ENCODE measurements at places on chromosomes 6 and 20.

GRCh38 chr6:133978896-133979240 is 25.8 kb downstream of the TBPL1 start:
- no peak for DNase-seq

DNA sequence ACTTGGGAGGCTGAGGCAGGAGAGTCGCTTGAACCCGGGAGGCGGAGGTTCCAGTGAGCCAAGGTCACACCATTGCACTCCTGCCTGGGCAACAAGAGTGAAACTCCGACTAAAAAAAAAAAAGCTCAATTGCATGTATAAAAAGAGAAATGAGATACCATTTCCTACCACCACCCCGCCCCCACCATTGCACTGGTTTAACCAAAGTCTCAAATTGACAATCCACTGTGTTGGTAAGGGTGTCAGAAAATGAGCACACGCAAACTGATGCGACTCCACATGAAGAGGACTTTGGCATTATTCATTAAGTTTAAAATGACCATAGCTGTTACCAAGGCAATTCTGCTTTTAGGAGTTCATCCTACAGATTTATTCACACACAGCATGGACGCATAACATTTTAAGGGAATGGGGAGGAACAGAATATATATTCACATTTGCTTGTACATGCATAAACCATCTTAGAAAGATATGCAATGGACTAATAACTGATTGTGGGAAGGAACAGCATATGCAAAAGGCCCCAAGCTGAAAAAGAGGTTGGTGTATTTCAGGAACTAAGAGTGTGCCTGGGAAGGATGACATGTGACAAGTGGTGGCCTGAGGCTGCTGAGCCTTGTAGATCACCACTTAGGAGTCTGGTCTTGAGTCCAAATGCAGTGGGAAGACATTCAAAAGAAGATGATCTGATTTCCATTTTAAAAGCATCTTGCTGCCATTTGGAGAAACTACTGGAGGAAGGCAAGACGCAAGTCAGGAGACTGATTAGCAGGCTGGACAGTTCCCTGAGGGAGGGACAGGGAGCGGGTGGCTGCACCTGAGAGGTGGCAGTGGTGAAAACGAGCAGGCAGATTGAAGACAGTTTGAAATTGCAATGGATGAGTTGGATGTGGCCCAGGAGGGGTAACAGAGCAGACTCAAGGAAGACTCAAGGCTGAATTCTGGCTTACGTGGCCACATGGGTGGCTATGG is 37.2 kb upstream of the PTPN1 start:
- DNase-seq, result no peak

GRCh38 chr6:148986608-148987007 is 239.8 kb downstream of the UST start:
- no peak for DNase-seq

DNA sequence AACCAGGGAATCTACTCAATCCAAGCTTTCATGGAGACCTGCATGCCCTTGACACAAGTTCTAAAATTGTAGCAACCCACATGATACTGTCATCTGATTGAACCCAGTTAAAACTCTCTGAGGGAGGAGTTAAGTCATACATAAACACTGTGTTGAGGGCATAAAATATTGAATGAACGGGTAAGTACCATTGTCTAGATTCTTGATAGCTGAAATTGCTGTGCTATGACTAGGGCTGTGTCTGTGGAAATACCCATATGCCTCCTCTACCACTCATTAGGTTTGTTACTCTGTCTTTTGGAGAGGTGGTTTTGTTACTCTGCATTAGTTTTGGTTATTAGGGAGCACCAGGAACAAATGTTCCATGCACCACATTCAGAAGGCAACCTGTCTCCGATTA is 7.6 kb downstream of the ENPP4 start:
- DNase-seq, result no peak

DNA sequence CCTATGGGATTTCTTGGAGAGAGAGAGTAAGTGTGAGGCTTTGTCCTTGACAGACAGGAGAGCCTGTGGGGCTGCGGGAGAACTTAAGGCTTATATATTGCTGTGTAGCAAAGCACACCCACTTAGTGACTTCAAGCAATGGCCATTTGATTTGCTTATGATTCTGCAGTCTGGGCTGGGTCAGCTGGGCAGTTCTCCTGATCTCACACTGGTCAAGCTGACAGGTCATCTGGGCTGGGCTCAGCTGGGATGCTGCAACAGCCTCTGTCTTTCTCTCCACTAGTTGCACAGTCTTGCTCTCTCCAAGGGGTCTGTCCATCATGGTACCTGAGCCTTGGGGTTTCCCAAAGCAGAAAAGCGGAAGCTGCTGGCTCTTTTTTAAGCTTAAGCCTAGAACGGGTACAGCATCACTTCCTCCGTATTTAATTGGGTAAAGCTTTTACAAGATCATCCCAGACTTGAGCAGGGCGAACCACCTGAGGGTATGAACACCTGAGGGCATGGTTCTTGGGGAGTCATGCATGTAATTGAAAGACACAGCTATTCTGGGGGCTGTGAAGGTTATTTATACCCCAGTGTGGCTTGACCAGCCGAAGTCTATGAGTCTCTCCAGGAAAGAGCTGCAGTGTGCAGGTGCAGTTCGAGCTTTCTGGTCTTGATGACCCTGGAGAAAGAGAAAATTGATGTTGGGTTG is 13.3 kb upstream of the GGTLC1 start:
- no peak for DNase-seq

- DNase-seq, result no peak
Measured at GRCh38 chr6:72824833-72825232, 203.0 kb downstream of the KCNQ5 start.

DNA sequence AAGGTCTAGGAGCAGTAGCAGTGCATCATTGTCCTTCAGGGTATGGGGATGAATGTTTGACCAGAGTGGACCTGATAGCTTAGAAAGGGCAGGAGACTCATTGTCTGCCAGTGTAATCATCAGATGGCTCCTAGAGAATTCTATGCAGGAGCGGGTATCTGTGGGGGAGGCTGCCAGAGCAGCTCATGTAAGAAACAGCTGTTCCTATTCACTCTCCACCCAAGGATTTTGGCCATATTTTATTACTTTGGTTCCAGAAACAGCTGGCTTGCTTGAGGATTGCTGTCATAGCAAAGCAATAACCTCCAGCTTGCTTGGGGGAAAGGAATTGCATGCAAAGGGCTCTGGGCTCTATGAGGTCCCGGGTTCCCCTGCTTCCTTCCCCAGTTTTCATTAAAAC is 44.1 kb downstream of the RALY start:
- no peak for DNase-seq

DNA sequence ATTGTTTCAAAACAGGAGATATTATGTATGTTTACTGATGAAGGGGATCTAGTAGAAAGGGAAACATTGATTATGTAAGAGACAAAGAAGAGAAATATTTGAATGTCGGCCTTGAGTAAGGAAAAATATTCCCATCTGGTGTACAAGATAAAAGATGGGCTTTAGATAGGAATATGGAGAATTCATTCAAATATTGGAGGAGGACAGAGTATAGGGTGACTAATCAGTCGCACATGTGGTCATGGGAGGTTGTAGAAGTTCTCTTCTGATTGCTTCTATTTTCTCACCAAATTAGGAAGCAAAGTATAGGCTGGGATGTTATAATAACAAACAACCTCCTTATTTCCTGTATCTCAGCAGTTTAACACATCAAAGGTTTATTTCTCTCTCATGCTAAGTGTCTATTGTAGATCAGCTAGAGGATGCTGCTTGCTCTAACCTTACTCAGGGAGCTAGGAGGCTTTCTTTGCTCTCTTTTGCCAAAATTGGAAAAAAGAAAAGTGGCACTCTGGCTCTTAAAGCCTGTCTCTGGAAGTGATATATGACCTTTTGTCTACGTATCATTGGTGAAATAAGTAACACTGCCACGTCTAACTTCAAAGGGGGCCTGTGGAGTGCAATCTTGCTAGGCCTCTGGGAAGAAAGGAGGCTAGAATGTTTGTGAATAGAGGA is 1.2 kb upstream of the HDDC2 start:
- DNase-seq, result no peak

GRCh38 chr20:53652090-53652858 is 58.6 kb upstream of the ZNF217 start:
- no peak for DNase-seq

GRCh38 chr20:45154183-45154582 is 20.5 kb upstream of the PI3 start:
- no peak for DNase-seq

DNA sequence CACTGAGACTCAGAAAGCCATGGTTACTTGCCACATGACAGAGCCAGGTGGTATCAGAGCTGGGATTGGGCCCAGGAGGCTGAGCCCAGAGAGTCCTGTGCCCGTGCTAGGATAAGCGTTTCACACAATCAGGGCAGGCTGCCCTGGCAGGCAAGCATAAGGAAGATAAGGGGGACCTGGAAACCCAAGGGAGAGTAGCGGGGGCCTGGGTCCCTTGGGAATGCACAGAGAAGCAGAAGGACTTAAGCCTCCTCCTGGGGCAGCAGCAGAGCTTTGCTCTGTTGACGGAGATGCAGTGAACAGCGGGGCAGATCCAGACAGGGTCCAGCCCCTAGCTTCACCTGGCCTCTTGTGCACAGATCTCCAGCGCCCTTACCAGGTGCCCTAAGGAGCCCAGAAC is 8.7 kb downstream of the TRIB3 start:
- no peak for DNase-seq

- DNase-seq, result no peak
Measured at GRCh38 chr6:84392261-84392660, 164.8 kb upstream of the CEP162 start.

DNA sequence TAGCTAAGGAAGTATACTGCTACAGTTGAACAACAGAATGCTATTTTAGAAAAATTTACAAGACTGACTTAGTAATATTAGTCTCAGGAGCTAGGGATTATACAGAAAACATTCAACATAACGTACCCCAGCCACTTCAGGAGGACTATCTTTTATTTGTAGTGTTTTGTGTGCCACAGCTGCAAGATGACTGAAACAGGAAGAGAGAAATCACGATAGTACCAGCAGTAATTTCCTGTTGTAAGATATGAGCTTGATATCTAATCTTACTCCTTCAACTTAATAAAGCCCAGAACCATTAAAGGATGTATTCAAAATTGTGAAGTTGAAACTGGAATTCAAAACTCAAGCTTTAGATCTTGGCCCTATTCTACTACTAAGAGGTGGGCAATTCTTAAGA is 42.1 kb downstream of the SLC35A1 start:
- no peak for DNase-seq

- no peak for DNase-seq
Measured at GRCh38 chr6:26597821-26598220, 1.1 kb downstream of the ABT1 start.

- no peak for DNase-seq
Measured at GRCh38 chr6:68657374-68658139, 22.5 kb downstream of the ADGRB3 start.

DNA sequence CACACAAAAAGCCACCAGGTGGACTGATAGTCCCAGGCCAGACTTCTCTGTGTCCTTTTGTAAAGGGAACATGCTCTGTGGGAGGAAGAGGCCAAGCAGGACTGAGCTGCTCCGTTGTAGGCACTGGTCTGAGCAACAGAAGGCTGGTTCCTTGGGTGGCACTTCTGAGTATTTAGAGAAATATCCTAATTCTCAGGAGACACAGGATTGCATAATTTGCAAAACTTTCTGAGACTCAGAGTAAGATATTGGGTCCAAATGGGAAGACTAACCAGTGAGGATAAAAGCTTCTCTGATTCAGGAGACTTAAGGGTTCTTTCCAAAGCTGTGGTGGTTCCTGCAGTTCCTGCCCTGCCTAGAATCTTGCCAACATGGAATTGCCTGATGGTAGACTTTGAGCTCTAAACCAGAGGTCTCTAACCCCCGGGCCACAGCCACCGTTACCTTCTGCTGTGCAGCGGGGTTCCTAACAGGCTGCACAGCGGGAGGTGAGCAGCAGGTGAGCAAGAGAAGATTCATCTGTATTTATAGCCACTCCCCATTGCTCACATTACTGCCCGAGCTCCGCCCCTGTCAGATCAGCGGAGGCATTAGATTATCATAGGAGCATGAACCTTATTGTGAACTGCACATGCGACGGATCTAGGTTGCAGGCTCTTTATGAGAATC is 107.0 kb downstream of the OLIG3 start:
- no peak for DNase-seq

DNA sequence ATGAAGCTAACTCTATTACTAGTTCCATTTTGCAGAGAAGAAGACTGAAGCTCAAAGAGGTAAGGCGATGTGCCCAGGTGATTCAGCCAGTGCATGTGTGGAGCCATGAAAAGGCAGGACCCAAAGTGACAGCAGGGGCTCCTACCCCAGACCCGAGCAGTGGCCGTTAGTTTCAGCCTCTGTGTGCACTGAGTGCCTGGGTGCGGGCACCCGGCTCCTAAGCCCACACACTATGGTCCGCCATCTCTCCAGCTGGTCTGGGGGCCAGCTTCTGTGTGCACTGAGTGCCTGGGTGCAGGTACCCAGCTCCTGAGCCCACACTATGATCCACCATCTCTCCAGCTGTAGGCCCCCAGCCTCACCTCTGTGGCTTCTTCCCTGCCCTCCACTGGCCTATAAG is 123.5 kb upstream of the CST7 start:
- no peak for DNase-seq

DNA sequence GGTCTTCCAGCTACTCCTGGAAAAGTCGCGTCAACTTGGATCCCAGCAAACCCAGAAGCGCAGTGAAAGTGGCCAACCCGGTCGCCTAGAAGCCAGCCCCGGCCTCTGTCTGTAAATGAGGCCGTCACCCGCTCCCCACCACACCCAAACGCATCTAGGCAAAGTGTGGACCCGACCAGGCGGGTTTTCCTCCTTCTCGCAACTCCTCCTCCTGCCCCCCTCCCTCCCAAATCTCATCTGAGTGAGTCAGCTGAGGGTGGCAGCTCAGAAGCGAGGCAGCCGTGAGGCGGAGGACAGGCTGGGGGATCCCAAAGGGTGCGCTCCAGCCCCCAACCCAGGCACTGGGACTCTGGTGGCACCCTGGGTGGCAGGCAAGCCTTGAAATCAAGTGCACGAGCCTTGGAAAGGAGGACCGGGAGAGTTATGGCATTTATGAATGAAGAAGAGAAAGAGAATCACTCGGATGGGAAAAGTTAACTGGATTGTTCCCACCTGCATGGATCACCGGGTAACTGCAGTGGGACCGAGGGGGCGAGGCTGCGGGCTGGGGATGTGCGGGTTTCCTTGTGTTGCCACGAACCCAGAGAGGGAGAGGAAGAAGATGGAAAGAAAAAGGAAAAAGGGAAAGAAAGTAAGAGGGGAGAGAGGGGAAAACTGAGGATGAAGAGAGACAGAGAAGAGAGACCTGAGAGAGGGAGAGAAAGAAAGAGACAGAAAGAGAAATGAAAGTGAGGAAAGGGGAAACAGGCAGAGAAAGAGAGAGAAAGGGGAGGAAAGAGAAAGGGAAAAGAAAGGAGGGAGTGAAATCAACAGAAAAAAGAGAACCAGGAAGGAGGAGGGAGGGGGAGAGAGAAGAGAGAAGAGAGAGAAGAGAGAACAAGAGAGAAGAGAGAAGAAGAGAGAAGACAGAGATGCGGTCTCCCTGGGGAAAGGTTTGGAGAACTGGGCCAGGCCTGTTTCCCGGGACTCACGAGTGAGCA is at the start of gene APCDD1L:
TSS of gene APCDD1L (minus strand) at position 167 of the 980 bp plus-strand sequence. CDS start 692 bp downstream, outside the sequence.
- no peak for DNase-seq

- no peak for DNase-seq
Measured at GRCh38 chr20:51091406-51092195, 68.7 kb upstream of the KCNG1 start.

- DNase-seq, result no peak
Measured at GRCh38 chr6:117352466-117353081, 73.2 kb downstream of the ROS1 start.

- no peak for DNase-seq
Measured at GRCh38 chr6:119184008-119184648, 105.7 kb upstream of the FAM184A start.

All from effector memory CD8-positive, alpha-beta T cell (primary cell).